Naive thymus-derived CD4-positive, alpha-beta T cell (primary cell): ENCODE measurements at places on chromosomes 3 and 15.

GRCh38 chr15:98581715-98582114 lies 66.6 kb upstream of the IGF1R start:
- peak; percentile 42 for DNase-seq

DNA sequence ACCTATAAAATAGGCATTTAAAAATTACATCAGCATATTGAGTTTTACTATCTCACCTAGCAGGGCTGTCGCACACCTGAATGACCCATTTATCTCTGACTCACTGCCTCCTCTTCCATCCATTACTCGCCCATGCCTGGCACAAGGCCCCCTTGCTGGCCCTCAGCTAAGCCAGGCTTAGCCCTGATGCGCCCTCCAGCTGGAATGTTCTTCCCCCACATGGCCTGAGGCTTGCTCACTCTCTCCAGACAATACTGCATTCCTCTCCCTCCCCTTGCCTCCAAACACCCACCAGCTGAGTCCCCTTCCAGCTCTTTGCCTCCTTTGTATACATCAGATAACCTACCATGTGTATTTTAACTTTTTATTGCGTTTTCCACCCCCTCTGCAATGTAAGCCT lies 7.2 kb downstream of the SH3BP5 start:
- DNase-seq: no peak

- DNase-seq: no peak
Observed at GRCh38 chr3:39127269-39127907, 19.9 kb downstream of the TTC21A start.

GRCh38 chr3:53216723-53217122 lies 39.1 kb downstream of the TKT start:
- no peak for DNase-seq

- no peak for DNase-seq
Observed at GRCh38 chr3:158347966-158348365, 223.0 kb upstream of the MLF1 start.

DNA sequence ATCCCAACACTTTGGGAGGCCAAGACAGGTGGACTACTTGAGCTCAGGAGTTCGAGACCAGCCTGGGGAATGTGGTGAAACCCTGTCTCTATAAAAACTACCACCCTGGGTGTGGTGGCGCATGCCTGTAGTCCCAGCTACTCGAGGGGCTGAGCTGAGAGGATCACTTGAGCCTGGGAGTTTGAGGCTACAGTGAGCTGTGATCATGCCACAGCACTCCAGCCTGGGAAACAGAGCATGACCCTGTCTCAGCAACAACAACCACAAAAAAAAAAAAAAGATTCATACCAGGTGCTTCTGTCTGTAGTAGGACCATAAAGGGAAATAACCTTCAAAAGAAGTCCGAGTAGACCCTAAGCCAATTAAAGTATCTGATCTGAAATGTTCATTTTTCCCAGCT lies 94.5 kb downstream of the SERPINI1 start:
- no peak for DNase-seq

- DNase-seq: no peak
Observed at GRCh38 chr3:170154569-170155143, 26.9 kb downstream of the PHC3 start.

DNA sequence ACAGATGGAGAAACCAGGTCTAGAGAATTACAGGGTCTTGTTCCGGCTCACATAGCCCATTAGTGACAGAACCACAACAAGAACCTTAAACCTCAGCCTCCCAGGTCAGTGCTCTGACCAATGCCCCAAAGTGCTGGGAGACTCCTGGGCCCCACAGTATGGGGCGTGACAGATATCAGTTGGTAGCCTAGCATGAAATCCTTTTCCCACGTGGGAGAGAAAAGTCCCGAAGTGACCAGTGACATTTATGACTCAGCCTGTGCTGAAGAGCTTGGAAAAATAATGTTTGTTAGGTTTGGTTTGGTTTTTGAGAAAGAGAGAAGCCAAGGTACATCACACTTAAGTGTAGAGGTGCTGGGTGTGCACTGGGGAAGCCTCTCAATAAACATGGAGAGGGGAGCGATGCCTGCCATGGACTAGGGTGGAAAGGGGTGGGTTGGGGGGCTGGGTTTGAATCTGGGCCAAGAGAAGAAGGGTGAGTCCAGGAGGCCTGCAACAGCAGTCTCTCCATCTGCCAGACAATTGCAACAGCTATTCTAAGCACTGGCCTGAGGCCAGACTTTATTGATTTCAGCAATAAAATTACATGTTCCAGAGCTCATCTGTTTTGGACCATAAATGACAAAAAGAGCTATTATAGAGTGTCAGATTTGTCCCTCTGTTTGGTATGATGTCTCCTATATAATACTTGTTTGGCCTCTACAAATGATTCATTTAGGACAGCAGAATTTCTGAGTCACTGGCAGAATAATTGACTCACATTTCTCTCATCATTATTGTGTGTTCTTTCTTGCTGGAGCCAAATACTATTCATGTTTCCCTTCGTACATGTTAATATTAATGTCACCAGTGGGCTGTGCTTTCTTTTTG lies 43.4 kb downstream of the C2CD4A start:
- no peak for DNase-seq

- DNase-seq: no peak
Observed at GRCh38 chr3:127102587-127102986, 90.3 kb upstream of the PRR23E start.

DNA sequence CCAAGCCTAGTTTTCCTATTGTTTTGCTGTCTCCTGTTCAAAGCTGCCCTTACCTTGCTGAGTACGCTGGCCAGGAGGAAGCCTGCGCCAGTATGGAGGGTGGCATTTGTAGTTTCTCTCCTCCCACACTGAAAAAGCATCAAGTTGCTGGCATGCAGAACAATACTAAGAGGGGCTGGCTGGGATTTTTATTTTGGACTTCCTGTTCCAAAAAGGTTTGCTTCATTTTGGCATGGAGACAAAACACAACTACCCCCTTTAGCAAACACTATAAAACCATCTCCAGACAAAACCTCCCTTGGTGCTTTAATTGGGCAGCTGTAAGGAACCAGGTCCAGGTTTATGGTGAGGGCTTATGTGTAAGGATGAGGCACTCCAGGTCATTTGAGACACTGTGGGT lies 457.6 kb downstream of the PDCD6IP start:
- no peak for DNase-seq

DNA sequence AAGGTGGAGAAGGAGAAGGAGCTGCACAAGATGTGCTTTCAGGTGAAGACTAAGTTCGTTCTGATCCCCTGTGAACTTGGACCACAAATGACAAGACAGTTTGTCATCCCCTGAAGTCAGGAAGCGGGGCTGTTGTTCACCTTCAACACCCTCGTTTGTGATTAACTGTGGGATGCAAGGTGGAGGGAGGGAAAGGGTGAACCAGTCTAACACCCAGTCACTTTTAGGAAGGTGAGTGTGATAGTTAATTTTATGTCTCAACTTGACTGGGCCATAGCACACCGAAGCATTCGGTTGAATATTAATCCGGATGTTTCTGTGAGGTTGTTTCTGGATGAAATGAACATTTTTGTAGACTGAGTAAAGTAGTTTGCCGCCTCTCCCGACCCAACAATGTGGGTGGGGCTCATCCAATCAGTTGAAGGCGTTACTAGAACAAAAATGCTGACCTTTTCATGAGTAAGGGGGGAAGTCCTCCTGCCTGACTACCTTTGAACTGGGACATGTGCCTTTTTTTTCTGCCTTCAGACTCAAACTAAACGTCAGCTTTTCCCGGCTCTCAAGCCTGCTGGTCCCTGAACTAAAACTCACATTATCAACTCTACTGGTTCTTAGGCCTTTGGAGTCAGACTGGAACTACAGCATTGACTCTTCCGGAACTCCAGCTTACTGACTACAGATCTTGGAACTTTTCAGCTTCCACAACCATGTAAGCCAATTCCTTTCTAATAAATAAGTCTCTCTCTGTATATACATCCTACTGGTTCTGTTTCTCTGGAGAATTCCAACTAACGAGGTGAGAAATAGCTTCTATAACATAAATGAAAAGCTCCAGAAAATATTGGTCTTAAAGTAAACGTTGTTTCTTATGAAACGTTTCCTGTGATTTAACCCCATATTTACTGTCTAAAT lies 264.0 kb upstream of the SLITRK3 start:
- no peak for DNase-seq

DNA sequence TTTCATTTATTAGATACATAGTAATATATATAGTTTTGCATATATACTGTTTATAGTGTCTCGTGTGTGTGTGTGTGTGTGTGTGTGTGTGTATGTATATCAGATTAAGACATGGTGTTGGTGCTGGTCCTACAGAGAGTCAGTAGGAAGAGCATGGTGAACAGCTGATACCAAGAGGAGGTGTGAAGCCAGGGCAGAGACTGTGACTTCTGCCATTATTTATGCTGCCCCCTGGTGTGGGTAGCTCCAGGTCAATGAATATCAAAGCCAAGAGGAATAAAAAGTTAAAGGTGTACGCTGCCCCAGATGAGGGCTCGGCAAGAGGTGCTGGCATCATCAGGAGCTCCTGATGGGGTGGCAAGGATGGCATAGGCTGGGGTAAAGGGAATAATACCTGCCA lies 299.5 kb upstream of the RASGRP1 start:
- DNase-seq: no peak

- peak; percentile 6 for DNase-seq
Observed at GRCh38 chr3:127408022-127408683, 120.3 kb upstream of the PRR20G start.

DNA sequence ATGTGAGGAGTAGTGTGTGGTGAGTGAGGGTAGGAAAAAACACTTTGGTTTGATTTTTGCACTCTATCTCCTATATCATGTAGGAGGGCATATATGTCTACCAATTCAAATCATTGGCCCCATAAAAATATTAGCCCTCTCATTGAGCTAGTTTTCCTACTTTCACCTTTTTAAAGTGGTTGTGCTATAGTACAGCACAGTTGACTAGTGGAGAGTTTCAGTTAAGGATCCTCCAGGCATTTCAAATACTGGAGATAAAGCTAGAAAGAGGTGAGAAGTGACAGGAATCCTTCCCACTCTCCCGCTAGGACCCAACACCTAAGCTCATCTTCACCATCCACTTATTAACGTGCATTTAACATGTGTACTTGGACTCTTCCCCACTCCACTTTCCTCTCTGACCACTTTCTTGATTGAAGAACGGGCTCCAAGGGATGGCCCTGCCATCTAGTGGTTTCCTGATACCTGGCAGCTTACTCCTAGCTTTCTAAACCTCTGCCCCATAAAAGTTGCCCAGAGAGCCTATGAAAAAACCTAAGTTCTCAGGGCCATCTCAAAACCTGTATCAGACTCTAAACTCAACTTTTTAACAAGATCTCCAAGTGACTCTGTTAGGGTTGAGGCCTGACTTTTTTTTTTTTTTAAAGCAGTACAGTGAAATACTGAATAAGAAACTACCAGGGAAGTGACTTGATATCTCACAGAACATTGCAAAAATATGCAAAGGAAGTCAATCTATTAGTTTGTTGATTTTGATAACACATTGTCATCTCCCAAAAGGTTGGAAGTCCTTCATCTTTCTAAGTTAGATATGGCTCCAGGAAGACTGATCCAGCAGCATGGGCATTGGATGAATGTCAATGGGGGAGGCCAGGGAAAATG lies 17.9 kb downstream of the IL12A start:
- no peak for DNase-seq

DNA sequence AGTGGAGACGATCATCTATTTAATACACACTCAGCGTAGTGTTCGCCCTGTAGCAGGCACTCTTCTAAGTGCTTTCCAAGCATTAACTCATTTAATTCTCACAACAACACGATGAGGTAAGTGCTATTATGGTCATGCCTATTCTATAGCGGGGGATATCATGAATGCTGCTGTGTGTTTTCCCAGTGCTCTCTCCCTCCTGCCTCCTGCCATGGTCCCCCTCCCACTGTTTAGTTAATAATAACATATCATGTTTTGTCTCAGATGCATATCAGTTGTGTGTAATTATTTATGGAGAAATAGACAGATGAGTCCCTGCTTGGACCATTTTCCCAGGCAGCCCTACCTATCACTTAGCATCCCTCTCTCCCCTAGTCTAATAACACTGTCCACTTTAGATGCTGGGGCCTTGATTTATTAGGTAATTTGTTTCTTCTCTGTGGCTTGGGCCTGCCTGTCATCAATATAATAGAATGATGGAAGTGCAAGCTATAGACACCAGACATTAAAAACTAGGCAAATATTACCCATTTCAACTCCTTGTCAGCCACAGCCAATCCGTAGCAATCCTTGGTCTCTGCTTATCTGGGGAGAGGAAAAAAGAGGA lies 122.9 kb upstream of the TLE3 start:
- DNase-seq: no peak

DNA sequence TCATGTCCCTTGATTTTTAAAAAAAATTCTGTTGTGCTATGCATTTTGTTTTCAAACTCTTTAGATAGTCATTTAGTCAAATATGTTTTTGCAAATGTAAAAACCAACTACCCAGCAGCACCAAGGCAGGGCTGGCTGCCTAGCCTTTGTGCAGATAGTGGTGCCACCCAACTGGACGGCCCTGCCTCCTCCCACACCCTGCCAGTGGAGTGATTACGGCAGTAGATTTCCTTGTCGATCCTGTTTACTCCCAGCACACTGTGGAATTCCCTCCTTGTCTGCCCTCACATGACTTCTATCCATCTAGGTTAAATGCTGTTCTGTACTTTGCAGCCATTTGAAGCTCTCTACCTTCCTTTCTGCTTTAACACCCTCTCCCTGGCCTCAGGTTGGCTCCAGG lies 79.4 kb upstream of the PLXNA1 start:
- no peak for DNase-seq

- DNase-seq: no peak
Observed at GRCh38 chr3:140748-141330, 55.7 kb upstream of the CHL1 start.

DNA sequence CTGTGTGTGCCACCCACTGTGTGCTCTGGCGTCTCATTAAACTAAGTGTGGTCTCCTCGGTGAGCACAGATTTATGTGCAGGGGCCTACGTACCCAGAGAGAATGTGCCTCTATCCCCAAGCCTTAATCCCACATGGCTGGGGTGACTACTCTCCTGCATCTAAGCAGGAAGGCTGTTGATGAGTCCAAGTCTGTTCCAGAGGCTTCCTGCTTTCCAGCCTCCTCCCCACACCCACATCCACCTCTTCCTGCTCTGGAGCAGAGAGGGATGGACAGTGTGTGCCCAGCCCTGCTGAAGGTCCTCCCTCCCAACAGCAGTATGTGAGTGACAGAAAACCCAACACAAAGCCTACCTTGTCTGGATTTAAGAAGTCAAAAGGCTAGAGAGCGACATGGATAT lies 38.8 kb upstream of the BCL2L10 start:
- DNase-seq: no peak

- no peak for DNase-seq
Observed at GRCh38 chr3:32148351-32148750, 41.9 kb downstream of the GPD1L start.

GRCh38 chr3:74613060-74613459 lies 1.4 kb downstream of the CNTN3 start:
- no peak for DNase-seq

DNA sequence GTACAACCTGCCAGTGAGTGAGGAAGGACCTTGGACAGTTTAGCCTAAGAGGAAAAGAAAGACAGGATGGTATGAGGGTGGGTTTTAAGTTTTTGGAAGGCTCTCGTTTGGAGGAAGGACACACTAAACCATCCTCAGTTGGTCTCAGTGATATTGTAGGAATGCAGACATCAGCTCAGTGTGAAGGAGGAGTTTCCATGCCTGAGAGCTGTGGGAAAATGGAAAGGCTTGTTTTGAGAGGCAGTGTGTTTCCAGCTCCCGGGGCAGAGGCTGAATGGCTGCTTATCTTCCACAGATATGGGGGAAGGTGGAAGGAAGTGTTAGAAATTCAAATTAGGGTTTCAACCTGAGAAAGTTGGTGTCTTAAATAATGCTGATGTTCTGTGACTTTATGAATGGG lies 89.6 kb upstream of the MYZAP start:
- no peak for DNase-seq

- no peak for DNase-seq
Observed at GRCh38 chr15:62940755-62941361, 101.7 kb upstream of the TPM1 start.

- DNase-seq: no peak
Observed at GRCh38 chr3:150385296-150386242, 22.5 kb upstream of the TSC22D2 start.
